ENCODE measurements at places on chromosomes 2 and 18.
A peak's percentile ranks its signal among the peaks of the same experiment; 100 is the strongest.

DNA sequence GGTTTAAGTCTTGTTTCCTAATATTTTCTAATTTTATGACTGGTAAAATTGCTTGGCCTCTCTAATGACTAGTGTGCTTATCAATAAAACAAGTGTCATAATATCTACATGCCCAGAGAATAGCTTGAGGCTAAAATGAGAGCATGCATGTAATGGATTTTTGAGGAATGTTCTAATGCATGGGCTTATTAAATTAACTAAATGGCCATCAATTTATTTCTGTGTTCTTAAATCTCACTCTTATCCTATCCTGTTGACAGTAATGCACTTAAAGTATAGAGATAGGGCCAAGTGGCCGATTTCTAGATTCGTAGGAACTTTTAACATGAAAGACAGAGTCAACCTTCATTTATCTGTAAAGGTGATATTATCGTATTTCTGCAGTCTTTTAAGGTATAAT, 252.4 kb upstream of the COL3A1 start:
- DNase-seq: no peak

- DNase-seq: no peak
Measured at GRCh38 chr18:58263055-58263957, 219.3 kb downstream of the NEDD4L start.

GRCh38 chr18:60067426-60068210, 167.8 kb downstream of the PMAIP1 start:
- DNase-seq: no peak

DNA sequence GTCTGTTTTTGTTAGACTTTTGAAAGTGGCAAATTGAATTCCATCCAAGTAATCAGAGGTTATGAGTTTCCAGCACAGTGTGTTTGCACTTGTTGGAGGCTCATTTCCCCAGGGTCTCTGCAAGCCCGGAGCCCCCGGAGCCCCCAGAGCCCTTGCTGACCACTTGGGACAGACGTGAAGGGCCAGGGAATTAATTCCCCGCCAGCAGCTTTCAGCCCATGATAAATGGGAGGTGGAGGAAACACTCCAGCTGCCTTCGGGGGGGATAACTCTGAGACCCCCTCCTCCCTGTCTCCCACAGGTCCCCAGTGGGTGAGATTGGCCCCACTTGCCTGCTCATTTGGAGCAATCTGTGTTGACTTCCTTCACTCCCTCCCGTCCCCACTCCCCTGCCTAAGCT, 79.2 kb downstream of the KLHL29 start:
- DNase-seq: no peak

GRCh38 chr2:31729442-31730092, 148.8 kb upstream of the SRD5A2 start:
- DNase-seq: no peak

DNA sequence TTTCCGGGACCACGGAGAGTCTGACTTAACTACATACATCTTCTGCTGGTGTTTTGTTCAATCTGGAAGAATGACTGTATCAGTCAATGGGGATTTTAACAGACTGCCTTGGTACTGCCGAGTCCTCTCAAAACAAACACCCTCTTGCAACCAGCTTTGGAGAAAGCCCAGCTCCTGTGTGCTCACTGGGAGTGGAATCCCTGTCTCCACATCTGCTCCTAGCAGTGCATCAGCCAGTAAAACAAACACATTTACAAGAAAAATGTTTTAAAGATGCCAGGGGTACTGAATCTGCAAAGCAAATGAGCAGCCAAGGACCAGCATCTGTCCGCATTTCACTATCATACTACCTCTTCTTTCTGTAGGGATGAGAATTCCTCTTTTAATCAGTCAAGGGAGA, 23.1 kb downstream of the ICOS start:
- DNase-seq: no peak

DNA sequence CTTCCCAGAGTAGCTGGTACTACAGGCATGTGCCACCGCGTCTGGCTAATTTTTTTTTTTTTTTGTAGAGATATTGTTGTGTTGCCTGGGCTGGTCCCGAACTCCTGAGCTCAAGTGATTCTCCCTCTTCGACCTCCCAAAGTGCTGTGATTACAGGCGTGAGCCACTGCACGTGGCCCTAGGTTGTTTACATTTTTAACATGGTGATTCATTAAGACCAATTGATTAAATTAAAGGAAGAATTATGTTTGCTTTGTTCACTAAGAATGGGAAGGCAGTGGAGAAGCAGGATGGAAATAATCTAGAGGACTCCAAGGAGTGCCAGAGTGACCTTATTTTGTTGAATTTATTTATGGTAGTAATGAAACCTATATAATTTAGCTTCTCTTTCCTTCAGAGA, 7.5 kb downstream of the LCLAT1 start:
- no peak for DNase-seq

DNA sequence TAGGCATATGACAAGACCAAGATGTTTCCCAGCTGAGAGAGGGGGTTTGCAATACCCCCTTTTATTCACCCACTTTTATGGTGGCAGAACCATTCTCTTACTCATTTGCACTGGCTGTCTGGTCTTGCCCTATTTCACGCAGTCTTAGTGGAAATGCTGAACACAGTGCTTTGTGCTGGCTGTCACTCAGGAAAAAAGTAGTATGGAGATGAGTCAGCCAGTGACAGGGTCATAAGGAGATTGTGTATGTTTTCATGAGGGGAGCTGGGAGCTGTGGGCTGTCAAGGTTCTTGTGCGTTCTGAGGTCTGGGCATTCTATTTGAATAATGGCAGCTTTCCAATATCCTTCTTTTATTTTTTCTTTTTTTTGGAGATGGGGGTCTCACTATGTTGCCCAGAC, 10.9 kb upstream of the CNRIP1 start:
- no peak for DNase-seq

GRCh38 chr2:216731465-216731864, 36.1 kb upstream of the IGFBP5 start:
- DNase-seq: no peak

GRCh38 chr2:156784020-156784701, 348.0 kb downstream of the GPD2 start:
- no peak for DNase-seq

GRCh38 chr2:70340761-70341476, 39.1 kb upstream of the FAM136A start:
- DNase-seq: peak; percentile 27

GRCh38 chr2:192448881-192449280, 254.1 kb upstream of the TMEFF2 start:
- no peak for DNase-seq

- DNase-seq: no peak
Measured at GRCh38 chr2:117190856-117191559, 623.5 kb upstream of the DDX18 start.

- no peak for DNase-seq
Measured at GRCh38 chr2:16434393-16434792, 231.2 kb downstream of the CYRIA start.

DNA sequence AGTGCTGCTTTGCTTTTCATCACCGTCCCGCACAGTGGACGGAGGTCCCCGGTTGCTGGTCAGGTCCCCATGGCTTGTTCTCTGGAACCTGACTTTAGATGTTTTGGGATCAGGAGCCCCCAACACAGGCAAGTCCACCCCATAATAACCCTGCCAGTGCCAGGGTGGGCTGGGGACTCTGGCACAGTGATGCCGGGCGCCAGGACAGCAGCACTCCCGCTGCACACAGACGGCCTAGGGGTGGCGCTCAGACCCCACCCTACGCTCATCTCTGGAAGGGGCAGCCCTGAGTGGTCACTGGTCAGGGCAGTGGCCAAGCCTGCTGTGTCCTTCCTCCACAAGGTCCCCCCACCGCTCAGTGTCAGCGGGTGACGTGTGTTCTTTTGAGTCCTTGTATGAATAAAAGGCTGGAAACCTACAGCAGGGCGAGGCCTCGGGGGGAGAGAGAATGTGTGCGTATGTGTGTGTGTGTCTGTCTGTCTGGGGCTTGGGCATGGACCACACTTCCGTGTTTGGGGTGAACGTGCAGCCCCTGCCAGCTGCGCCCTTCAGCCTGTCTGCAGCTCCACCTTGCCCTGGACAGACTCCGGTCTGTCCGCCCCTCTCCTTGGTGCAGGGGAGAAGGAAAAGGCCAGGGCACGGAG, 32.3 kb downstream of the GPC1 start:
- peak; percentile 8 for DNase-seq

GRCh38 chr2:152468899-152469692, 134.1 kb downstream of the FMNL2 start:
- no peak for DNase-seq

DNA sequence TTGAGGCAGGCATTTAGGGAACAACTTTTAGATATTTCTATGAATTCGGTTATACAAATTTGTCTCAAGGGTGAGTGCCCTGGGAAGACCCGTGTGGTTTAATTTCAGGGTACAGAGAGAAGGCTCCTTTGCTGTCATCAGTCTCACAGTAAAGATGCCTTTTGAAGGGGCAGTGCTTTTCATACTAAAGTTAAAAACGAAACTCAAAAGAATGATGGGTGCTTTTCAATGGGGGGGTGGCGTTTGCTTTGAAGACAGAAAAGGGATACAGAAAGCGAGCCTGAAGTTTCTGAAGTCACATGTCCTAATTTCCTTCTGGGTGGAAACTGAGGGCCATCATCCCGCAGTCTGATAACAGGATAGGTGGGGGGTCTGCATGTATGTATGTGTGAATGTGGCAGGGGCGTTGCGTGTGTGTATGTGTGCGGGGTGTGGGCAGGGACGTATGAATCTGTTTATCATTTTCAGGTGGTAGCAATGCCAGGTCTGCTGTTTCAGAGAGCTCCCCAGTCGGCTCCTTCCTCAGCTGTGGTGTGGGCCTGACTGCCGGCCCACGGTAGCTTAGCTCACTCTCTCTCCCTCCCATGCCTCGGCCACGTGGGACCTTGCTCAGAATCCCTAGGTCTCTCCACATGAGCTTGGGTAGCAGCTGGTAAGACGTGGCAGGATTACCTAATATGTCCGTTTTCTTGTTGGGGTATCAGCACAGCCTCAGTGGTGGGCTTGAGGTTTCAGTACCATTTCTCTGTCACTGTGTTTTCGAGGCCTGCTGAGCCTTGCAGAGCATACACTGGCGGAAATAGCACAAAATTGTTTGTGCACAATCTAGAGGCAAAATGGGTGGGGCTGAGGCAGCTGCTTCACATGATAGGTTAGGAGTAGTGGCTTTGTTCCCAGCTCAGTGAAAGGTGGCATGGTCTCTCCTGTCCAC, 32.7 kb downstream of the ARHGAP25 start:
- peak; percentile 48 for DNase-seq

GRCh38 chr2:15588329-15588919, 3.2 kb upstream of the DDX1 start:
- DNase-seq: peak; percentile 30

GRCh38 chr2:203164311-203164935, 74.4 kb upstream of the CYP20A1 start:
- no peak for DNase-seq

GRCh38 chr2:168149986-168150385, 97.4 kb downstream of the STK39 start:
- no peak for DNase-seq

- no peak for DNase-seq
Measured at GRCh38 chr2:66445925-66446871, 11.3 kb downstream of the MEIS1 start.

DNA sequence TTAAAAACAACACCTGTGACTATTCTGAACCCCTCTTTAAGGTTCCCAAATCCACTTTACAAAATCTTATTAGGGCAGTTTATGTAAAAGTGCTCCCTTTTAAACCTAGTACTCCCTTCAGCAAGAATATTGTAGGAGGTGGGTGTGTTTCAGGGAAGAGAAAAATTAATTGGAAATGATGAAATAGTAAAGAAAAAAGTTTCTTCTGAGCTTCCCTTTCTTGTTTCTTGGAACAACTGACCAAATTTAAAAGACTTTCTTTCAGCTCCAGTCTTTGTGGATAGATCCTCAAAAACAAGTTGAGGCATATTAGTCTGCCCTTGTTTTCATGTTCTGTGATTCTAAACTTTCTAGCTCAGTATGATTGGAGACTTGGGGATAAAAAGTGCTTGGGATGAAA, 3.0 kb downstream of the VWA3B start:
- DNase-seq: no peak

DNA sequence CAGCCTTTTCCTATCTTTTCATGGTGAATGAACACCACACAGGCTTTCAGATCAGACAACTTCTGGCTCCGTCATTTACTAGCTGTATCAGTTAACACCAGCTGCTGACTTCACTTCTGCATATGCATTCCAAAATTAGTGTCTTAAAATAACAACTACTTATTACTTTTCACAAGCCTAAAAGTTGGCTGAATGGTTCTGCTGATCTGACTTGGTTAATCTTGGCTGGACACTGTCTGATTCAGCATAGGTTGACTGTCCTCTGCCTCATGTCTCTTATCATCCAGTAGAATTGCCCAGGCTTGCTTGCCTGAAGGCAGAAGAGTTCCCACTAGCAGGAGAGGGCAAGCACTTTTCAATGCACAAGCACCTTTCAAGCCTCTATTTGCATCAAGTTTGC, 72.7 kb downstream of the MARCHF4 start:
- no peak for DNase-seq

- DNase-seq: no peak
Measured at GRCh38 chr2:112600634-112601033, 16.2 kb downstream of the CHCHD5 start.

GRCh38 chr2:28447086-28447485, 48.8 kb upstream of the PLB1 start:
- no peak for DNase-seq

DNA sequence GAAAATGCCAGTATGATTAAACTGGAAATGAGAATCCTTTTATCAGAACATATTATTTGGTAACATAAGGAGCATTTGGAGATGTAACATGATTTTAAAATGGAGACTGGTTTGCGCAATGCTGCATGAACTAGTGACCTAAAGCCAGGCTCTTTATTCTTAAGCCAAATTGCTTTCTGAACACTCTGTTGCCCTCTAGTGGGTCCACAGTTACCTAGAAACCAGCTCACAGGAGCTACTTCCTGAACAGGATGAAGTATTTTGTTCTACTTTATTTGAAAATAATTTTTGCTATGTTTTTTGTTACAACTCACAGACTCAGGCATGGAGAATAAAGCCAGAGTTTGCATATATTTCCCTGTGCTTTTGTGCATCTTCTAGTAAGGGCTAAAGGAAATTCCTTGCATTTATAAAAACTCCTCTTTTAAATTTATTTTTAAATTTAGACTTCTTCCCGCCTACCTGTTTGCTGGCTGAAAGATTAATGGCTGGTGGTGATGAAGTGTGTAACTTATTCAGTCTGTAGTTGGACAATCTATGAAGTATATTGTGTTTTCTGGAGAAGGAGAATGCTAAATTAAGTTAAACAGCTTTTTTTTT, 146.7 kb downstream of the PARD3B start:
- no peak for DNase-seq

GRCh38 chr2:7191932-7192331, 274.7 kb downstream of the RNF144A start:
- no peak for DNase-seq

GRCh38 chr2:120631724-120632123, 103.9 kb upstream of the GLI2 start:
- no peak for DNase-seq

Data from activated T-cell treated with anti-CD3 and anti-CD28 coated beads, Interleukin-2, amount 50 U/mL, for 1 hour (primary cell).